ENCODE measurements at places on chromosomes 5 and 9.

DNA sequence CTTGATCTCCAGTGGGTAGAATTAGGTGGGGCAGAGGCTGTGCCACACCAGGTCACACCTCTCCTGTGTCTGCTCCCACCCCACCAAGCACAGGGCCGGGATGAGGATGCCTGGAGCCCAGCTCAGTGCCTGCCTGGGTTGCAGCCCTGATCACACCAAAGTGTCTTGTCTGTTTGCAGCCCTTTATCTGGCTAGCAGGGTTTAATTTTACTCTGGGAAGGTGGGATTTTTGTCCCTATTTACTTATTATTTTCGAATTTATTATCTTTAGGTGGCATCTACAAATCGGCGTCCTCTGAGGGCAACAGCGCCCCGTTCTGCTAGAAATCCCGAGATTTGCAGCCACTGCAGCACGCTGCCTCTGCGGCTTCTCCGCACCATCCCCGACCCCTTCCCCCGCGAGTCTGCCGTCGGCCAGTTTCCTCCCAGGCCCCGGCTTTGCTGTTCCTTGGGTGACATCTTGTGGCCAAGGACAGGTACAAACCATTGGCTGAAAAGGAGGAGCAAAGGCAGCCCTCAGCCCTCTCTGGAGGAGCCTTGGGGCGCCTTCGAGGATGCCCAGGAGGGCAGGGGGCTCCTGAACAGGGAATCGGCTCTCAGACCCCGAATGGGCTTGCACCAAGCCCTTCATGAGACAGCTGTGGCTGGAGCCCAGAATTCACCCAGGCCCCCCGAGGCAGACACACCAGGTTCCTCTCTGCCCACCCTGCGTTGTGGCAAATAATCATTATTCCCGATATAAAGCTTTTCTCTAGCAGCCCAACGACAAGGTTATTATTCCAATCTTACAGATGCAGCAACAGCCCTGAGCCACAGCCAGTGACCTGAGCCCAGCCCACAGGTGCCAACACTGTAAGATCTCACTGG, 113.0 kb downstream of the GAPVD1 start:
- peak; percentile 49 for DNase-seq

GRCh38 chr5:54173251-54173650, 137.1 kb downstream of the ARL15 start:
- no peak for DNase-seq

- no peak for DNase-seq
Measured at GRCh38 chr9:87667164-87667738, 58.7 kb upstream of the CTSL start.

DNA sequence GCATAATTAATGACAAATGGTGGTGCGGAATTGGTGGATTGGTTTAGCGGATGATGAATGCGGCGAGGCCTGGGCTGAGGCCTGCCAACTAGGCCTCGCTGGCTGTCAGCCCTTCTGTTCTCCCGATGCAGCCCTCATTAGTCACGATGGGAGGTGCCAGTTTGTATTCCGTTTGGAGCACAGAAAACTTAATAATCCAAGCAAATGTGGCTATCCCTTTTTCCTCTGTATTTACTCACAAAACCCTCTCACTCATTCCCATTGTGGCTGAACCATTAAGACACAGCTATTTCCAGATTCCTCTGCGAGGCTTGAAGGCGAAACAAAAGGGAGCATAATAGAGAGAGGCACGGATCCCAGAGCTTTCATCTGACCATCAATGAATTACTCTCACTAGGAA, 114.3 kb downstream of the MVB12B start:
- no peak for DNase-seq

GRCh38 chr5:153998010-153998409, 40.7 kb downstream of the FAM114A2 start:
- no peak for DNase-seq

- no peak for DNase-seq
Measured at GRCh38 chr5:97838214-97838613, 655.2 kb upstream of the RIOK2 start.

- DNase-seq = no peak
Measured at GRCh38 chr9:21413151-21413550, 4.2 kb downstream of the IFNA8 start.

GRCh38 chr5:94243612-94244011, 374.8 kb downstream of the KIAA0825 start:
- DNase-seq = no peak

DNA sequence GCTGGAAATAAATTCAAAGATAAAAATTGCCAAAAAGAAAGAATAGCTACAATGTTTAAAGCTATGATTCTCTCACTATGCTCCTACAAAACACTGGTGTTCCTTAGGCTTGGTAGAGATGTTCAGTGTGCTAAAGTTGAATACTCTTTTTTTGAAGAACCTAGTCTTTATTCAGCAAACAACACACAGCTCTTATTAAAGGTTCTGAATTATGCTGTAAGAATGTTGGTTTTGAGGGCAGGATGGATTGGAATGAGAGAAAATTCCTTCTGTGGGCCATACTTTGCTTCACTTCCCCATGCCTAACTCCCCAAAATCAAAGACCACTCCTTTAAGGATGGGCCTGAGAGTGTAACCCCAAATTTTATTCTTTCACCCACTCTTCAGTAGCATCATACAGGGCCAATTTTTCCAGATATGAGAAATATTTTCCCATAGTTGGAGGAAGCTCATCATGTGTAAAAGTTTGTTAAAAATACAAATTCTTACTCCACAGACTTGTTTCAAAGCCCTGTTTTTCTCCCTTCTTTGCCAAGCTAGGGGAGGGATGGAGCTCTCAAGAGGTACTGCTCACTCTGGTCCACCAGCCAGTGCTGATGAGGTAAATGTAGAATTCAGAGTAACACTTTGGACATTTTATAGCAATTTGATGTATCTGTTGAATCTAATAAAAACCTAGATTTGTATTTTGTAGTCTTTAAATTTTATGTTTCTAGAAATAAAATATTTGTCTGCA, 99.3 kb downstream of the GDNF start:
- no peak for DNase-seq

- DNase-seq = no peak
Measured at GRCh38 chr9:69932901-69933300, 110.7 kb upstream of the MAMDC2 start.

- no peak for DNase-seq
Measured at GRCh38 chr5:113000466-113000865, 23.9 kb downstream of the DCP2 start.

DNA sequence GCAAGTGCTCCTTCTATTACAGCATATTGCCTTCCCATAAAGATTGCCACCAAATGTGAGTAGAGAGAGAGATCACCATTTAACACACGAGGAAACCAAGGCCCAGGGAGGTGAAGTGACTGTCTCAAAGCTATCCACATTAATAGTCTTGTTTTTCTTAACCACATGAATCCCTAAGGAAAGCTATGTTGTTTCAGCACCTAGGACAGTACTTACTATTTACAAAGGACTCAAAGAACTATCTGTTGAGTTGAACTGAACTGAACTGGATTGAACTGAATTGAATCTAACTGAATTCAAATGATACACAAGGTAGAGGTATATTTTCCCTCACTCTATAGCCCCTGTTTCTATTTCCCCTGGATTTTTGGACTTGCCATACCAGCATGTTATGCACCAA, 430.4 kb downstream of the CAAP1 start:
- no peak for DNase-seq

GRCh38 chr5:60856066-60856465, 12.0 kb upstream of the ELOVL7 start:
- DNase-seq = no peak

DNA sequence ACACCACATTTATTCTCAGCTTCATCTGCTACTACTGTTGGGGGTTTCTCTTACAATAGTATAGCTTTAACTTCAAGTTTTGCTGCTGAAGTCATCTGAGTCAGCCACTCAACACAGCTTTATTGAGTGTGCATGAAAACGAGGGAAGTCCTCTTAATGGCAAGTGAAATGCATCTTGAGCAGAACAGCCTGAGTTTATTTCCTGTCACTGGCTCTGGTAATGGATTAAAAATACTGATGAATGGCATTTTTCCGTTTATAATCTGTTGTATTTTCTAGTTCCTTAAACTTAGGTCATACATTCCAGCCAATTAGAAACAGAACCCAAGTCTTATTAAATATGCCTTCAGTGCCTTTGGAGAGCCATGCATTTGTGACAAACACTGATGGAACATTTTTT, 238.6 kb downstream of the SLF1 start:
- no peak for DNase-seq

DNA sequence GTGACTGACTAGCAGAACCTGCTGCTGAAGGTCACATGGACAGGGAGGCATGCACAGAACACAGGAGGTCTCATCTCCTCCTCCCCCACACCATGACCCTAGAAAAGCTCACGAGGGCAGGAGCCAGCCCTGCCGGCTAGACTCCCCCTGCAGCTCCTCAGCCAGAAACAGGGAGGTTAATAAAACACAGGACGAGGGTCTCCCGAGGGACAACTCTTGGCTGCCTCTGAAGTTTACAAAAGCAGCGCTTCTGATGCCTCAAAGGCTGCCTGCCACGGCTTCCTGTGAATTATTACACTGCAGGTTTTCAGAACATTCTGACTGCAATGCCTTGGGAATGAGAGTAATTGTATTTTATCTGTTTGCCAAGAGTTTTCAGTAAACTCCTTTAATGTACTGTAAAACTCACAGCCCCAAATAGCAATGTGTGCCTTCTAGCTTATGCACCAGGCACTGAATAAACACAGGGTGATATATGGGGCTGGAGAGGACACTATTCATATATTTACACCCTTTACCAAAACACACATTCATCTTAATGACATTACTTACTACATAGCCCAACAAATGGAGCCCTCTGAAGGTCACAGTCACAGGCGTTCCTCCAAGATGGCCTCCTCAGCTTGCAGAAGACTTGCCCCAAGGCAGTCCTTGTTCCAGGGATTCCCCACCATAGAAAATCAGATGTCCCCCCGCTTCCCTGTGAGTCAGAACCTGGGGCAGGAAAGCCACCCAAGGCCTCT, 83.7 kb downstream of the C5orf15 start:
- DNase-seq = no peak

GRCh38 chr9:101027236-101027635, 1.3 kb upstream of the PLPPR1 start:
- no peak for DNase-seq

GRCh38 chr5:10681731-10682679, 79.0 kb downstream of the DAP start:
- no peak for DNase-seq

DNA sequence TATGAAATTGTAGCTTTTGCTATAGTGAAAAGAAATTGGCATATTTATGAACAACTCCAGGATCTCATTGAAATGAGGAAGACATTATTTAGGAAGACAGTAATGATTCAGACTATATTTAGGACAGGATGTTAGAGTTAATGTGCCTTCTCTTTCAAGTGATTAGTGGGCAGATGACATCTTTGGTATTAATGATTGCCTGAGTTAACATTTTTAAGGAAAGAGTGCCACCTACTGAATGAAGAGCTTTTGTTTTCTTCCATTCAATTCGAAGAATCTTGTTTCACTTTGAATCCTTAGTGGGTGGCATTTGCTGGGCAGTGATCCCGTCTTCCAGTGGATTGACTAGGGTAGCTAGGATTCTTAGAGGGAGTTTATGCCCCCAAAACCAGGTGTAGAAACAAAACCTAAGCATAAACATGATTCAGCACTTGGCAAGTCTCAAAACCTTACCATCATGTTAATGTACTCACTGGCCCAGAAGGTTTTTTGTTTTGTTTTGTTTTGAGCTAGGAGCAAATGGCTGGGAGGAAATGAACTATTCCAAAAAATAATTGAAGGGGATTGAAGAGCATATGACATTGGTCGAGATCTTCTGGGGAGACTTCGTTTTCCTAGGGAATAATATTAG, 23.2 kb downstream of the MAP3K1 start:
- no peak for DNase-seq

DNA sequence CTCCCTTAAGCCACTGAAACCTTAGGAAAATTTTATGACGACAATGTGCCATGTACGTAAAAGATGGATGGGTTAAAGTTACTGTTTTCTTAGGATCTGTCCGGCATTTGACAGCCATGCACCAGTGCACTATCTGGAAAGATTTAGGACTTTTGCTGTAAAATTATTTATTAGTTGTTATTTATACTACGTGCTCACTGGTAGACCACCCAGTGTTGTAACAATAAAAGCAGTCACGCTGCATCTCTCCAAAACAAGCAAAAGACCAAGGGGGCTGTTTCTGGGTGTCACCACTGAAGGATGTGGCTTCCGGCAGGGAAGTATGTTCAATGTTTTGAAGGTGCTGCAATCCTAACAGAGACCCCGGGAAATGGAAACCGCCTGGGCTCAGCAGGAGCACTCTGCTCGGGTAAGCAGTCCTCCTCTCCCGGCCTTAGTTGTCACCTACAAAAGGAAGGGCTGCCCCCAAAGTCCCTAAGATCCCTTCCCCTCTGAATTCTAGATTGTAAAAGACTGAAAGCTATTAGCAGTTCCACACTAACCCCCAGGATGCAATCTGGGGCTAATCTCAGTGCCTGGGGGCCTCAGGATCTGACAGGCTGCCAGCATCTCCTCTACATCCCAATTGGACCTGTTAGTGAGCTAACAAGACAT, 38.6 kb downstream of the SAXO1 start:
- no peak for DNase-seq

- DNase-seq = no peak
Measured at GRCh38 chr9:78542491-78543181, 245.7 kb downstream of the PSAT1 start.

GRCh38 chr5:76145945-76146344, 62.8 kb downstream of the SV2C start:
- peak; percentile 4 for DNase-seq

- DNase-seq = no peak
Measured at GRCh38 chr9:16181539-16181938, 628.7 kb downstream of the CCDC171 start.

DNA sequence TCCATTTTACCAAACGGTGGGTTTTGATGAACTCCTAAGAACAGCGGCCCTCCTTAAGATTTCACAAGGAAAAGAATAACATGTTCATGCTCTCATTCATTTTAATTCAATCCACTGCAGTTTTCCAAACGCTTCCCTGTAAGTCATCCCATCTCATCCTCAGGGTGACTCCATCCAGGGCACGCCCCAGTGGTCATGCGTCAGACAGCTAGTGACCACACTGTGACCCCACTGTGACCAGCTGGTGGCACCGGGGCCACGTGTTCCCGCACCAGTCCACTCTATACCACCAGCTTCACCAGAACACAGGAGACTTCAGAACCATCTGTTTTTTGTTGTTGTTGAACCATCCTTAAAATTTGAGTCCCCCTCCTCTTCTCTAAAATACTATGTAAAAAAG, 14.3 kb downstream of the ATPSCKMT start:
- no peak for DNase-seq

GRCh38 chr5:153520952-153521351, 30.5 kb downstream of the GRIA1 start:
- DNase-seq = no peak

- no peak for DNase-seq
Measured at GRCh38 chr9:73114958-73115357, 36.7 kb upstream of the ANXA1 start.

DNA sequence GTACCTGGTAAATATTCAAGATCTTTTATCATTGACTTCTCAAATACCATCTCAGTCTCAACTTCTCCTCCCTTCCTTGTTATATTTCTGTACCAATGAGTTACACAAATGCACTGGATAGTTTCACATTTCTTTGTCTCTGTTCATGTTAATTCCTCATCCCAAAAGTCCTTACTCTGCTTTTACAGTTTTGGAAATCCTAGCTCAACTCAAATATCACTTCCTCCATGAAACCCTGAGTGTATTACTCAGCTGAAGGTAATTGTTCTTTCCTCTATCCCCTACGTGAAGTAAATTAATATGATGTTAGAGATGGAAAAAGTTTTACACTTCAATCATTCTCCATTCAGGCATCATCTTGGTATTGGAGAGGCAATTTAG, 241.5 kb downstream of the TLE4 start:
- no peak for DNase-seq

- DNase-seq = no peak
Measured at GRCh38 chr5:72991394-72991793, 35.6 kb downstream of the FCHO2 start.

- DNase-seq = no peak
Measured at GRCh38 chr5:142074006-142074405, 34.6 kb upstream of the NDFIP1 start.

Measured in stimulated activated CD8-positive, alpha-beta memory T cell treated with anti-CD3 and anti-CD28 coated beads, Interleukin-7, amount 100 ng/mL, for 48 hours (primary cell).